ENCODE measurements at places on chromosomes 16 and 17. TPM values are rescaled to one million over a fixed set of nuclear protein-coding genes. Genes with fewer than 3 reads are reported as not detected.

Gene ZNF23
- 10.1 TPM for total RNA-seq

Gene OTOA
- 0.17 TPM for total RNA-seq

DNA sequence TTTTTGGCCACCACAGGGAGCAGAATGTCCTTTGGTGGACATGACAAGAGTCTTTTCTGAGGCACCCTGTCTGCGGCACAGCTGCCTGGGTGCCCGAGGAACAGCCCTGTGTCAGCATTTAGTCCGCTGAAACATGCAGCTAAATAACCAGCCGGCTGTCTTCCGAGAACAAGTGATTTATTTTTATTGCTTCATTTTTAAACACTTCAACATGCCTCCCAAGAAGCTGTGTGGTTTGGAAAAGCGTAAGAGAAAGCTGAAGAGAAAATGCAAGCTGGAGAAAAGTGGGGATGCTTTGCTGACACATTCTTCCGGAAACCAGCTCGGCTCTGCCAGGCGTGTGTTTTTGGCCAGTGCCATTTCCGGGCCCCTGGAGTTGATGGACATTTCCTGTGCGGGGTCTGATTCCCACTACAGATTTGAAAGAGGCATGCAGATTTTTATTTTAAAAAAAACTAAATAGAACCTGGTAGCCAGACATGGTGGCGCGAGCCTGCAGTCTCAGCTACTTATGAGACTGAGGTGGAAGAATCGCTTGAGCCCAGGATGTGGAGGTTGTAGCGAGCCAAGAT is 94.7 kb downstream of the SEC14L1 start:
- DNase-seq, result peak; percentile 43

GRCh38 chr17:7496470-7497183 is 12.5 kb downstream of the POLR2A start:
- DNase-seq, result no peak

Gene TPPP3
- 0.46 TPM for total RNA-seq

Gene CLDN6
- 359 TPM for total RNA-seq

DNA sequence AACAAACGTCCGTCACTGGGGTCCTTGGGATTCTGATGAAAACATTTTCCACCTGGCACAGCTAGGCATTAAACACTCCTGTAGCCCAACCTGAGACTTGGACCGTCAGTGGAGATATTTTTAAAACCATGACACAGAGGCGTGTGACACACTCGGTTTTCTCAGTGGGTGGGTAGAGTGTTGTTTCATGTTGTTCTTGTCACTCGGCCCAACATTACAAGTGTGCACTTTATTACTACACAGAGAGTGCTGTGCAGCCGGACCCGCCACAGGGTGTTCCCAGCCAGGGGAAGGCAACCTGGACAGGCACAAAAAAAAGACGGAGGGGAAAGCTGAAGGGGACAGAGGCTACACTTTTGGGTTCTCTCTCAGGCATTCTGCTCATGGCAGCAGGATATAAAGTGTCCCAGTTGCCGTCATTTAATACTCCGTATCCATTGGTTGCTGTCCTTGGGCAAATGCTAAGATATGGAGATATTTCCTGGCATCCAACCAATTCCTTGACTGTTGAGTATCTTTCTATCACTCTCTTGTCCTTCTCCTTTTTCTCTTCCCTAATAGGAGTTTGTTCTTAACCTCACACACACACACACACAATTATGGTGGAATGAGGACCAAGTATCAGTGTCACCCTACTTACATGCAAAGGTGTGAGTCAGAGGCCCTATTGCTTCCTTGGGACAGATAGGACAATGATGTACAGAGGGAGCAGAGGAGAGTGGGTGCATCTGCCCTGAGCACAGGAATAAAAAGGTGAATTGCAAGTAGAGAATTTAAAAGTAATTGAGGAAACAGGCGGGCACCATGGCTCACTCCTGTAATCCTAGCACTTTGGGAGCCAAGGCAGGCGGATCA is 154.1 kb upstream of the SOX9 start:
- no peak for DNase-seq

Gene SPHK1
- 165 TPM for total RNA-seq
